ENCODE measurements at places on chromosomes 7 and 10.

- no peak for DNase-seq
These were observed at the start of gene GIMAP2 for GRCh38 chr7:150685219-150686029. Gene GIMAP2, plus strand, starts transcription at chr7:150685706. Its CDS starts 1,354 bp downstream, at chr7:150687060.

GRCh38 chr7:4202154-4202736, 479.9 kb upstream of the FOXK1 start:
- DNase-seq = no peak

GRCh38 chr7:30460246-30460633, 18.3 kb downstream of the NOD1 start:
- no peak for DNase-seq

DNA sequence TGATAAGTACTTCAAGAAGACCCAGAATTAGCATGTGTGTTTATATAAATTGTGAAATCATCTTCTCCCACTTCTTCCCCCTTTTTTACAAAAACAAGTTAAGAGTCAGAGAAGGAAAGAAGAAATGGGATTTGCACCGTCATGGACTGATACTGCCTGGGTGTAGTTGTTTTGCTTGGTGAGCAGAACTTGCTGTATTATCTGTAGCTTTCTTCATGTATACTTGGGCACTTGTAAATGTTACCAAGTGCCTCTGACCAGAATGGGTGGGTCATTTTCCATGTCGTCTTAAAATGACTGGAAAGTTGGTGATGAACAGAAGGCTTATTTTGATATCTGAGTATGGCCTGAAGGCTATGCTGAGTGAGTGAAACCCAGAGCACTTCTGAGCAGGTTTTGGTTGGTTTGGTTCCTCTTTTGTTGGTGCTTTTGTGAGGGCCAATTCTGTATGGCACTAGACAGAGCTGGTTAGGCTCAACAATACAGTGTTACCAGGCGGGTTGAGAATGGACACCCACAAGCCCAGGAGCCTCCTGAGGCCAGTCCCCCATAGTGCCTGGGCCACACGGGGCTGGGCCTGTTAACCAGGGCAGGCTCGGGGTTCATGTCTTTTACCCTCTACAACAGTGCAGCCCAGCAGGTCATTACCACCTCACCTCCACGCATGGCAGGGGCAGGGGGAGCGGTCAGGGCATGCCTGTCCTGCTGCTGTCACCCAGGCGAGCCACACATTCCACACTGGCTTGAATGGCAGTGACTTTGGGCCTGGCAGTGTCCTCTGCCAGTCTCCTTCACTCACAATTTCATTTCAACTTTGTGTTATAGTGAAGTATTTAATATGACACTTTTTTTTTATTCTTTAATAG, 115.1 kb downstream of the CCNY start:
- DNase-seq = no peak

DNA sequence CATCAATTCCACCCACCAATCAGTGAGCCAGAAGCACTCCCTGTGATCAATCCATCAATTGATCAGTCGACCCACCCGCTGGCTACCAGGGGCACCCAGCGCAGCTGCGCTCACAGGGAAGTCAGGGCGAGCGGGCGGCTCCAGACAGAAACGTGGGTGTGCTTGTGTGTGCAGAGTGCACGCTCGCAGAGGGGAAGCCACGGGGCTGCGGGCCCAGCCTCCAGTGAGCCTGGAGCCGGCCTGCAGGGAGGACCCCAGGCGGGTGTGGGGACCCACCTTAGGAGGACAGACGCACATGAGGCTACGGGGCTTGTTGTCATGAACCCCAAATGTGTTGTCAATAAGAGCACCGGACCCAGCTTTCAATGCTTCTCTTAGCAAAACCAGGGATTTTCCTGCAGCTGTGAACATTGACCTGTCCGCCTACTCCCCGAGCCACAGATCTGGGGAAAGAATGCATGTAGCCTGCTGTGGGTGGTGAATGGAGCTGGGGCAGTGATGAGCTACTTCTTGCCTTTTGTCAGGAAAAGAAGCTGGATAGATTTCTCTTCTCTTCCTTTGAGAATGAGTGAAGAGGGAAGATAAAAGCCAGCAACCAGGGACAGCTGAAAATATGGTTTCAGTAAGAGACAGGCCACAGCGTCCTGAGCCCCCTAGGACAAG, 497.8 kb downstream of the DNAJB6 start:
- DNase-seq = no peak

DNA sequence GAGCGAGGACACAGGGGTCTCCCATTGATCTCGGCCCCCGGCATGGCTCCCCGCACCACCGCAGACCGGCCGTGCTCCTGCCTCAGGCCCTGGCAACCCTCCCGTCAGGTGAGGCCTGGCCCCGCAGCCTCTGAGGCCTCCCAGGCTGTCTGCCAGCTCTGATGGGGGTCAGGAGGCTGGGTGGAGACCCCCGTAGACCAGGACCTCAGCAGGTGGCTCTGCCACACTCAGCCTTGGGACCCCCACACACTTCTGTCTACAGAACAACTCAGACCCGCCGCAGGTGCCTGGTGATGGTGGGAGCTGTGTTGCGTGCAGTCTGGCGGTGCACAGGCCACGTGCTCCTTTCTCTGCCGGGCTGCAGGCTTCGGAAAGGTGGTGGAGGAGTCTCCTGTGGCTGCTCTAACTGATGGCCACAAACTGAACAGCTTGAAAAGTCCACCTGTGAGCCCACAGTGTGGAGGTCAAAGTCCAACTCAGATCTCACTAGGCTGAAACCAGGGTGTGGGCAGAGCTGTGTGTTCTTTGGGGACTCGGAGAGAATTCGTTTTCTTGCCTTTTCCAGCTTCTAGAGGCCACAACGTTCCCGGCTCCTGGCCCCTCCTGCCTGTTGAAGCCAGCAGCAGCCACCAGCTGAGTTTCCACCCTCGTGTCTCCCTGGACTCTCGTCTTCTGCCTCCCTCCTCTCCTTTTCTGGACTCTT, 62.5 kb downstream of the PWWP2B start:
- no peak for DNase-seq

GRCh38 chr7:23261843-23262452, 15.4 kb downstream of the GPNMB start:
- peak; percentile 18 for DNase-seq

GRCh38 chr7:131057015-131057793, 270.5 kb upstream of the MKLN1 start:
- no peak for DNase-seq

DNA sequence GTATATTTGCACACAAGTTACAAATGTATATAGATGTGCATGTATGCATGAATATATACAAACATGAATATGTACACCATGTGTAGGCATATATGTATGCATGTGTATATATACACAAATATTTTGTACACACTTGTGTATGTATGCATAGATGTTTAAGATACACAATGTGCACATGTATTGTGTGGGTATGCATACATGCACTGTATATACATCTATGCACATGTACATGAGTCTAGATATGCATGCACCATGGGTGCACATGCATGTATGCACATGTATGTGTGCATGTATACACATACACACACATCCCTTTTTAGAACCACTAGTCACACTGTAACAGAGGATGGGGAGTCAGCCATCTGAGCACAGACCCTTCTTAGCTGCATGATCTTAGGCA, 249.4 kb downstream of the COBL start:
- DNase-seq = no peak

GRCh38 chr7:85103357-85103756, 83.5 kb downstream of the SEMA3D start:
- no peak for DNase-seq

DNA sequence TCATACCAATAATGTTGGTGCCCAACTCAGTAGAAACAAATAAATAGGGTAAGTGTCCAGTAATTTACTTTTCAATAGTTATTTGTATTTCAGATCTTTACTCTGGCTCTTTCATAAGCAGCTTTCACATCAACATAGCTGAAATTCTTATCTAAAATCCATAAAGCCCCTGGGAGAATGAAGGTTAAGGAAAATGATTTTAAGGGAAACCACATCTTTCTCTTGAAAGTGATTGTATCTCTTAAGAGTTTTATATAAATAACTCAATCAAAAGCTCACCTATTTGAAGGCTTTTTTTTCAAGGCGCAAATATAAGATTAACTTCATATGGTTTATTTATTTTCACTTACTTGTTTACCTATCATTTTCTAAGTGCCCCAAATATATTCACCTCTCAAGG, 324.4 kb downstream of the HGF start:
- DNase-seq = no peak

DNA sequence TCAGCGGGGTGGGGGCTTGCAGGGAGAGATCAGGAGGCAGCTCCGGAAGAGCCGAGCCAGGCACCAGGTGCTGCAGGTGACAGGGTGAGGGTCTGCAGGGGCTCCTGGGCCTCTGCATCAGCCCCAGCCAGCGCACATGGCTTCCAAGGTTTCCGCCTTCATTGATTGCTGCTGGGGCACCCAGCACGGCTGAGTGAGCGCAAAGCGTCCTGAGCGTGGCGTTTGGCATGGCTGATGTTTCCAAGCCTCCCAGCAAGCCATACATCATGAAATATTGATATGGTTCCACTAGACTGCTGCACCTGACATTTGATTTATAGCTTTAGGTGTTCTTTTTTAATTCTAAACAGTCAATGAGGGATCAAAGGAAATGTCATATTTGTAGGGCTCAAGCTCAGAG, 259.0 kb downstream of the WDR37 start:
- DNase-seq = no peak

- no peak for DNase-seq
These were observed 215.2 kb downstream of the RPS24 start for GRCh38 chr10:78248651-78249464.

DNA sequence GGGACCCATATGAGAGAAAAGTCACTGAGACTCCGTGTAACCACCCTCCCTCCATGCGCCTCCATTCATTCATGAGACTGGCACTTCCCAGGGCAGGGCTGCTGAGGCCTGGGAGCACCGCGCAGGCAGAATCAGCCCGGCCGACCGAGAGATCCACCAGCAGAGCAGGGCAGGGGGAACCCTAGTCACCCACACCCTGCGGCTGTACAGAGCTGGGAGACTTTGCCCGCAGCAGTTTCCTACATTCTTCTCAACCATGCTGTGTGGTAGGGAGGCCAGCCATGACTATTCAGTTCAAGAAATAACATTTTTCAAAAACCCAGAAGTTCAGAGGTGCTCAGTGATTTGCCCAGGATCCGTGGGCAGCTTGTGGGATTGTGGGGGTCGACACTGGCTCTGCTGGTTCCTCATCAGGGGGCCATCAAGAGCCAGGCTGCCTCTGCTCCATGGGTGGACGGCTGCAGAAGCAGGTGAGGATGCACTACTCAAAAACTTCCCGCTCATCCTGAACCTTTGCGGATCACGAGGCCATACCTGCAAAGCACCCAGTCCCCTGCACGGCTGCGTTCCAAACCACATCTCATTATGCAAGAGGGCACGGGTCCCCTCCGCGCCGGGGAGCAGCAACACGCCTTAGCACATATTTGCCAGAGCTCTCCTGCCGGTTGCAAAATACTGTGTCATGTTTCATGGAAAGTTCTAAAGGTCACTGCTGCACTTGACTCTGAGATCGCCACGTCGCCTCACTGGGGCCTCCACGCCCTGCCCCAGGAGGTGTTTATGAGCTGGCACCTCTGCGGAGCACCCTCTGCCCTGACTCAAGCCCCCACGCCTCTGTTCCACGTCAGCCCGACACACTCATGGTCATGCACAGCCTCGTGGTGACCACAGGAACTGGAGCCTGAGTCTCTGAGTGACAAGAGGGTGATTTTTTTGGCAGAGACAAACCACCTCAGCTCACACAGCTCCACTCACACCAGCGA, 132.0 kb downstream of the PRKAG2 start:
- DNase-seq = peak; percentile 48

DNA sequence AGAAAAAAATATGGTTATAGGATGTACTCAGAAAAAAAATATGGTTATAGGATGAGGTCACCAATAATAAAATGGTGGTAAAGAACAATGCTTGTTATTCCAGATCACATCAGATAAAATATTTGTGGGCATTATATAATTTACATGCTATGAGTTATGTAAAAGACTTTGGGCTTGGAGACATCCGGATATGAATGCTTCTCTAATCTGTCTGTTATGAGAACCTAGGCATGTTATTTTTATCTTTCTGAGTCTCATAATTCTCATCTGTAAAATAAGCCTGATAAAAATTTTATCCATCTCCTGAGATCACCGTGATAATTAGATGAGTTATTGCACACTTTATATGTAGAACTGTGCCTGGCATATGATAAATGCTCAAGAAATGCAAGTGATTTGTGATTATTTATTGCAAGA, 37.8 kb downstream of the DKK1 start:
- DNase-seq = no peak

DNA sequence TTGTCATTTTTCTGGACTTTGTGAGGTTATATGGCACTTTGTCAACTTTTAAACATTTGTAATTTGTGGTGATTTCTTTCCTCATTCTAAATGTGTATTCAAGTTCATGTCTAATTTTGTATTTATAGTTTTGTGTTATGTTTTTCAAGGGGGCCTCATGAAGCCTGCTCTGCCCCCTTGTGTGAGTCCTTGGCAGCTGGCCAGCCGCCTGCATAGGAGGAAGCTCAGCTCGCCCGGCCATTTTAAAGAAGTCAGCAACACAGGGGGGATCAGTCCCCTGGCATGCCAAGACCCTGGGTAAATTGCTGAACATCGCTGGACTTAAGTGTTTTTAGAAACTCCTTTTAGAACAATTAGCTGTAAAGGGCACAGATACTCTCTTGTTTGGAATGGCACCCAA, 123.0 kb downstream of the ANLN start:
- no peak for DNase-seq

- no peak for DNase-seq
These were observed 34.9 kb upstream of the ZNF488 start for GRCh38 chr10:47418966-47419365.

DNA sequence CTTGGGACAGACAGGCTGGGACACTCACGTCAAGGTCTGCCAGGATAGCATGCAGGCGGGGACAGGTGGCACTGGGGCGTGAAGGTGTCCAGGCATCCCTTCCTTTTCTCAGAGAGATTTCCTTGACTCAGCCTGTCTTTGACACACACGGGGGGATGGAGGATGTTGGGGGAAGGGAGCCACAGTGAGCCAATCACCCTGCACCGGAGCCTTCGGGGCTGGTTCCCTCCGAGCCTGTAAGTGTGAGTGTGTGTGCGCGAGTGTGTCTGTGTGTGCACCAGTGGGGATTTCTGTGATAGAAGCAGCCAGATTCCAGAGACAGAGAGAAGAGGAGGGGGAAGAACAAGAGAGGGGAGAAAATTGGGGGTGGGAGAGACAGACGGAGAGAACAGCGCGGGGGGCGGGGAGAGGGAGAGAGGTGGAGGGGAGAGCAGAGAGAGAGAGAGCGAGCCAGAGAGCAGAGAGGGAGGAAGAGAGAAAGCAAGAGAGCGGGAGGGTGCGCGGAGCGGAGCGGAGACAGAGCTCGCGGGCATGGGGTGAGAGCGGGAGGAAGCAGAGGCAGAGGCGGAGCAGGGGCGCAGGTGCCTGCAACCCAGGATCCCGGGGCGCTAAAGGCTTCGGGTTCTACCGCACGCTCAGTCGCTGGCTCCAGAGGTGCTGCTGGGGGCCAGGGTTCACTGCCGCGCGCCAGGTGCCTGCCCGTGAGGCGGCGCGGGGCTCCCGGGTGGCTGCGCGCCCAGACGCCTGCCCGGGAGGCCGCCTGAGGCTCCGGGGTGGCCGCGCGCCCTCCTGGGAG, 466 bp upstream of the GPR26 start:
- no peak for DNase-seq
